ENCODE measurements at places on chromosomes 16 and 17.

DNA sequence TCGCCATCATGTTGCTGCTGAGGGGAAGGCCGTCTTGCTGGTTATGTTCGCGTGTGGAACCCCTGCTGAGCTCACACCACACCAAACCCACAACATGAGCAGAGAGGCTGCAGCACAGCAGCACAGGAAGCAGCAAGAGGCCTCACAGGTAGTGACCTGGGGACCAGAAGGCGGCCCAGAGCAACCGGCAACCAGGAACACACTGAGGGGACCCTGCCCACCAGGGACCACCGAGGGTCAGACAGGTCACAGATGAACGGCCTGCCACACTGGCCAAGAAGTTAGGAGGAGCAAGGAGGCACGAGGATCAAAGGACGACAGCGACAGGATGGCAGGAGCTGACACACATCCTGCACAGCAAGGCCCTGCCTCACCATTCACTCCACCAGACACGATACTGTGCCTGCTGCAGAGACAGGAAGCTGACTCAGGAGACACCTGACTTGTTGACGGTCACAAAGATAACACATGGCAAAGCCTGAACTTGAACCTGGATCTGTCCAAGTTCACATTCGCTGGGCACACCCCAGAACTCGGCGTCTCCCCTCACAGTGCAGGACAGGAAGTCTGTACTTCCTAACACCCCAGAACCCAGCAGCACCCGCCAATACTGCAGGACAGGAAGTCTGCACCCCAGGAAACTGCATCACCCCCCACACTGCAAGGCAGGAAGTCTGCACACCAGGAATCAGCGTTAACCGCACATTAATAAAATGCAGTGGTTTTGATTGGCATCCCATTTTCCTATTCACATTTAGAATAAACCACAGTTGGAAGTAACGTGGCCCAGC is 98.5 kb downstream of the ZNF778 start:
- DNase-seq = peak; percentile 28

GRCh38 chr16:20740901-20741521 is 607 bp downstream of the THUMPD1 start:
- DNase-seq = peak; percentile 81

- DNase-seq = no peak
Observed at GRCh38 chr17:312476-313148, 40.0 kb downstream of the RPH3AL start.

- no peak for DNase-seq
Observed at GRCh38 chr17:46931596-46931995, 8.6 kb downstream of the GOSR2 start.

DNA sequence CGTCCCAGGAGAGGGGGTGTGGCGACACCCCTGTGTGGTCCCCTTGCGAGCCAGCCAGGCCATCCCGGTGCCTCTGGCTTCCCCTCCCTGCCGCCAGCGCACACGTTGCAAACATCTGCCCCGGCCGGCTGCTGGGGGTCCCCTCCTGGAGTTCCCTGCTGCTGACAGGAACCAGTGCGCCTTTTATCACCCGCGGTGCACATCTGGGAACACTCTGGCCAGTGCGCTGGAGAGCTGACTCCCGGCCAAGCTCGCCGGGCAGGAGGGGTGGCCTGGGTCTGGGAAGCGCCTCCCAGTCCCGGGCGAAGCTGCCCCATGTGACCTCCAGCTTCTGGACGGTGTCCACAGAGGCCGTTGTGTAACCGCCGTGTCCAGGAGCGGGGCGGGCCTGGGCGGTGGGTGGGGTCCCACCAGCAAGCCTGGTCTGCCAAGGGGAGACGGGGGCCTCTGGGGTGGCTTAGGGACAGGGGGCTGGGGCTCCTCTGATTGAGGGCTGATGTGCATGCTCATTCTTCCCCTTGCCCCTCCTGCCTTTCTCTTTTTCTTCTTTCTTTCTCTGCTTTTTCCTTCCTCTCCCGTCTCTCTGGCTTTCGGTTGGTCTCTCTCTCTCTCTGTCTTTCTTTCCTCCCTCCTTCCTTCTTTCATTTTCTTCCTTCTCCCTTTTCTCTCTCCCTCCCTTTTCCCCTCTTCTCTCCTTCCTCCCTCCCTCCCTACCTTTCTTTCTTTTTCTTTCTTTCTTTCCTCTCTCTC is 25.2 kb upstream of the CIBAR2 start:
- no peak for DNase-seq

DNA sequence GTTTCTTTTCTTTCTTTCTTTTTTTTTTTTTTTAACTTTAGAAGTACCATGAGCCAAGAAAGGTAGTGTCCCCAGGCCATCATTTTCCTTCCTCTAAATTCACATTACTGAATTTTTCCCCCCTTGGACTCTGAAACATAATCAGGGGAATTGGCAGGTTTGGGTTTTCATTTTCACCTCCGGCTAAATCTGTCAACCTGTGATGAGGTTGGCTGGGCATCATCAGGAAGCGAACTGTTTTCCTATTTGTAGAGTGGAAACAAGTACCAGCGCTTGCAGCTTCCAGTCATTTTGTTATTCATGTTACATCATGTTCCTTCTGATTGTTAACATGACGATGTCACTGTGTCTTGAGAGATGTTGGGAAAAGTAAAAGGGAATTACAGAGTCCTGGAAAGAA is 641.9 kb upstream of the RBFOX1 start:
- DNase-seq = no peak

DNA sequence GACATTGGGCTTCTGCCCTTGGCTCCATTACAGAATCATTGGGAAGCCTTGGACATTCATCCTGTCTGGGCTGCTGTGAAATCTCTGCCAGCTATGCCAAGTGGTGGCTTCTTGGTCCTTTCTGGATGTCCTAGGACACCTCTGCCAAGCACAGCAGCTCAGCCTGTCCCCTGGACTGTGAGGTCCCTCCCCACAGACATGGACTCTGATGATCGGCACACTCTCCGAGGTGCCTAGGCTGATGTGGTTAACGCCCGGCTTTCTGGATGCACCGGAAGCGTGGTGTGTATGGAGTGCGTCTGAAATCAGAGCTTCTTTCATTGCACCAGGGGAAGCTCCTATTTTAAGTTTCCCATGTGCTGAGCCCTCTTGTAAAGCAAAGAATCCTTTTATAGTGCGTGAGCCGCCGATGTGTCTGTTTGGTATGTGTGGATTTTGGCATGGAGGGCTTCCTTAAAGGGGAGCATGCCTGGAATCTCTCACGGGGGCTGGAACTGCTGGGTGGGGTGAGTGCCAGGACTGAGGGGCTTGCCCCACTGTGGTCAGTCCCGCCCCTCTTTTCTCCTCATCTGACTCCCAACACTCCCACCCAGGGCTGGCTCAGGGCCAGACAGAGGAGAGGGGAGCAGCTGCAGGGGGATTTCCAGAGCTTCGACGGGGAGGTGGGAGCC is 7.0 kb upstream of the ARHGAP23 start:
- no peak for DNase-seq

GRCh38 chr17:66552371-66552770 is 250.0 kb downstream of the PRKCA start:
- DNase-seq = no peak

DNA sequence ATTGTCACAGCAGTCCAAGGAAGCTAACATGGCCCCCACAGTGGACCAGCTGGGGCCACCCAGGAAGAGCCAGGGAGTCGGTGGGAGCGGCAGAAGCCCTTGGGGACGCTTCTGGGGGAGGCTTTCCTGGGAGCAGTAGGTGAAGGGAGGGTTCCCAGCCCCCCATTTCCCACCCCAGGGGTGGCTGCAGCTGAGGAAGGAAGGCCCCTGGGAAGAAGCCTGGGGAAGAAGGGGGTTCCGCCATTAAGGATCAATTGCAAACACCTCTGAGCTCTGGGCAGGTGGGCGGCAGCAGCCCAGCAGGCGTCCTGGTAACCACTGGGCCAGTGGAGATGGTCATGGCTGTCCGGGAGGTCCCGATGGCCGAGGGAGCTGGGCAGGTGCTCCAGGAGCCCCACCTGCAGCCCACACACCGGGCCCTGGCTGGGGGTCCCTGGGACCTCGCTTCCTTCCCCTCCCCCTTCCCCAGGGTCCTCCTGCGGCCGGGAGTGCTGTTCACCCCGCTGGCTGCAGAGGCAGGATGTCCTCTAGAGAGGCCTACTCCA is 592 bp upstream of the PERCC1 start:
- DNase-seq = no peak

- no peak for DNase-seq
Observed at GRCh38 chr16:85048921-85049562, 21.4 kb downstream of the KIAA0513 start.

GRCh38 chr17:20120836-20121235 is 111.7 kb downstream of the SPECC1 start:
- DNase-seq = no peak

Measured in endothelial cell (in vitro differentiated cells).